Tibial nerve (tissue), 4 donors: ENCODE measurements at places on chromosomes 3 and 15.

- H3K27me3 ChIP-seq, result no peaks in the 10 kb centered on the region
- H3K36me3 ChIP-seq, result no peaks in the 10 kb centered on the region
- H3K4me1 ChIP-seq, result no peaks in the 10 kb centered on the region
- H3K4me3 ChIP-seq, result no peak overlapping the region
- H3K27ac ChIP-seq, result no peak overlapping the region
These were observed 39.4 kb downstream of the MOBP start for GRCh38 chr3:39506863-39507262.

- H3K36me3 ChIP-seq, result peaks cover 9% of the 10 kb centered on the region
- H3K27me3 ChIP-seq, result no peaks in the 10 kb centered on the region
- H3K4me3 ChIP-seq, result no peak overlapping the region
- DNase-seq, result no peak
- peaks cover 13% of the 10 kb centered on the region for H3K4me1 ChIP-seq
- H3K27ac ChIP-seq, result no peak overlapping the region
These were observed 109.1 kb downstream of the OPA1 start for GRCh38 chr3:193701953-193702635.

GRCh38 chr3:114428044-114428595 is 134.3 kb downstream of the TIGIT start:
- no peaks in the 10 kb centered on the region for H3K27me3 ChIP-seq
- H3K4me1 ChIP-seq, result no peaks in the 10 kb centered on the region
- no peak for DNase-seq
- no peak overlapping the region for H3K27ac ChIP-seq
- no peak overlapping the region for H3K4me3 ChIP-seq

DNA sequence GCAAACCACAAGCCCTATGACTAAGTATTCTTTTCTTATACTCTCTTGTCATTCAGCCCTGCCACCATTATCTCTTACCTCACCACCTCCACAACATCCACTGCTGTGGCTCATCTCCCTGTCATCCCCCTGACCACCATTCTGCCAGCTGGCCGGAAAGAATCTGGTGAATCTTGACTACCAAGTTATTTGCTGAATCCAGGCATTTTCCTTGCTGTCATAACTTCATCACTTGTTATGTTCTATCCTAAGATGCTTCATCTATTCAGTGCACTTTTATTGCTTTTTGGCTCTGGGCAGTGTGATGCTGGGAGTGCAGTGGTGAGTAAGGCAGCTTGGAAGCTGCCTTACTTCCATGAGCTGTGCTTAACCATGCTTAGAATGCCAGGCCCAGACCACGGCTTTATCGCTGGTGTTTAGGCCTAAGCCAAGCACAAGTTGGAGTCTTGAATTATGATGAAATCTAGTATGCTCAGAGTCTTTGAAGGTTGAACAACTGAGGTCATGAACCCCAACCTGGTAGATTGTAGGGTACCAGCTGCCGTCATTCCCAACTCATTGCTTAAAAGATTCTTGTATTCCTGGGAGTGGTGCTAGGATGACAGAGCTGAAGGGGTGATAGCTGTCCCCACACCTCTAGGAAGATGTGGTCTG is 27.0 kb upstream of the APH1B start:
- H3K27ac ChIP-seq, result no peak overlapping the region
- no peaks in the 10 kb centered on the region for H3K36me3 ChIP-seq
- DNase-seq, result no peak
- no peaks in the 10 kb centered on the region for H3K27me3 ChIP-seq
- H3K4me3 ChIP-seq, result no peak overlapping the region

GRCh38 chr3:134274571-134274970 is 23.9 kb upstream of the RYK start:
- H3K36me3 ChIP-seq, result no peaks in the 10 kb centered on the region
- H3K27me3 ChIP-seq, result no peaks in the 10 kb centered on the region
- H3K4me1 ChIP-seq, result no peaks in the 10 kb centered on the region
- H3K27ac ChIP-seq, result no peak overlapping the region
- no peak for DNase-seq

- H3K4me3 ChIP-seq, result no peak overlapping the region
- H3K27ac ChIP-seq, result no peak overlapping the region
- H3K36me3 ChIP-seq, result no peaks in the 10 kb centered on the region
- no peaks in the 10 kb centered on the region for H3K4me1 ChIP-seq
- no peak for DNase-seq
These were observed 49.9 kb downstream of the CLEC3B start for GRCh38 chr3:45075821-45076625.

GRCh38 chr3:45055411-45056143 is 29.5 kb downstream of the CLEC3B start:
- no peak overlapping the region for H3K4me3 ChIP-seq
- DNase-seq, result no peak
- no peaks in the 10 kb centered on the region for H3K27me3 ChIP-seq
- H3K36me3 ChIP-seq, result no peaks in the 10 kb centered on the region

DNA sequence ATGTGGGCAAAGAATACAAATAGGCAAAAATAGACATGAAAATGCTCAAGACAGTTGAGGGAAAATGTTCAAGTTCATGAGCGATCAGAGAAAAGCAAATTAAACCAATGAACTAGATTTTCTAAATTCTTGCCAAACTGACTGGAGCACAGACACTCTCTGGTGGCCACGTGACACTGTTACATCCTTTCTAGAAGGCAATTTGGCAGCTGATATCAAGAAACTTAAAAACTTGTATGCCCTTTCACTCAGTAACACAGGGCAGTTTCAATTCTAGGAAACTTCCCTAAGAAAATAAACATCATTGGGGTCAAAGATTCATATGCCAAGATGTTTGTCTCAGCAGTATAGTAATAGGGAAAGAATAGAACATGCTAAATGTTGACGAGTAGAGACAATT is 52.2 kb downstream of the ABHD5 start:
- no peaks in the 10 kb centered on the region for H3K36me3 ChIP-seq
- no peak overlapping the region for H3K4me3 ChIP-seq
- DNase-seq, result no peak
- no peaks in the 10 kb centered on the region for H3K27me3 ChIP-seq

DNA sequence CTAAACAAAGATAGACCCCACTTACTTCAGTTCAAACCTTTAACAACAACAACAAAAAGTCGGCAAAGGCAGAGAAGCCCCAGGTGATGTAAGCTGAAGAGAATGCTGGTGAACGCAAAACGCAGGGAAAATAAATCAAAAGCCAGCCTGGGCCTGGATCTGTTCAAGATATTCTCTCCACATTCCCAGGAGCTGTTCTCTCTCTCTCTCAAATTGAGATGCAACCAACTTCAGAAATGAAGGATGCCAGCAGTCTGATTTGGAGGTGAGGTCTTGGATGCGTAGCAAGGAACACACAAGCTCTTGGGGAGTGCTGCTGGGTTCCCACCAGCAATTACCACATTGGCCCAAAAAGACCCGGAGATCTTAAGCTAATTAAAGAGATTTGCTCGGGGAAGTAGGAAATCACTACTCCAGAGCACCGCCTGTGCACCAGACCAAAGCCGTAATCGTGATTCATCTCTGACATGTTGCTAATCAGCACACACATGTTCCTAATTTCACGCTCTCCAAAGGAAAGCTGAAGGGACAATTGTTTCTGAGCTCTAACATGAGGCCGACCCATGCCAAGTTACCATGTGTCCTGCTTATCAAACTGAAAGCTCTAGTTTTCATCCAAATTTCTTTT is 37.1 kb downstream of the IL17RD start:
- H3K4me3 ChIP-seq, result no peak overlapping the region
- no peak for DNase-seq
- H3K27me3 ChIP-seq, result no peaks in the 10 kb centered on the region
- no peaks in the 10 kb centered on the region for H3K4me1 ChIP-seq
